ENCODE measurements at places on chromosomes 6 and 20. TPM values are rescaled to one million over a fixed set of nuclear protein-coding genes. Genes with fewer than 3 reads are reported as not detected.

The SLC44A4 gene
- 0.07 TPM for polyA plus RNA-seq

- DNase-seq = no peak
Measured at GRCh38 chr20:22954661-22955060, 80.5 kb upstream of the SSTR4 start.

The SLC4A11 gene
- polyA plus RNA-seq = 0.94 TPM

DNA sequence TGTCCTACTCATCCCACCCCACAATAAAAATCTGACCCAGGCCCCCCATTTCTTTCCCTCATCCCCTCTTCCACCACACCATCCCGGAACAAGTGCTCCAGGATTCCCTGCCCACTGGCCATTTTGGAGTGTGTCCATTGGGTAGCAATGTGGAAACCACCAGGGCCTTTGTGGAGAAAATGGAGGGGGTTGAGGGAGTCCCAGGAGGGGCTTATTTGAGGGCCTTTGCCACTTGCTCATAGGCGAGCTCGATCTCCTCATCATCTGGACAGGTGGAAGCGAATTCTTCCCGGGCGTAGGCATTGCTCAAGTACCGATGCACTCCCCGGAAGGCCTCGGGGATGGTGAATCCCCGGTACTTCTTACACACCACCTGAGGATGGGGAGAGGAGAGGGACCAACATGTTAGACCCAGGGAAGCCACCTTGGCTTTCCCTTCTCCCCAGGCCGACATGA lies 1.6 kb upstream of the DDAH2 start:
- DNase-seq = no peak

The ZSCAN23 gene
- polyA plus RNA-seq = 2.3 TPM

DNA sequence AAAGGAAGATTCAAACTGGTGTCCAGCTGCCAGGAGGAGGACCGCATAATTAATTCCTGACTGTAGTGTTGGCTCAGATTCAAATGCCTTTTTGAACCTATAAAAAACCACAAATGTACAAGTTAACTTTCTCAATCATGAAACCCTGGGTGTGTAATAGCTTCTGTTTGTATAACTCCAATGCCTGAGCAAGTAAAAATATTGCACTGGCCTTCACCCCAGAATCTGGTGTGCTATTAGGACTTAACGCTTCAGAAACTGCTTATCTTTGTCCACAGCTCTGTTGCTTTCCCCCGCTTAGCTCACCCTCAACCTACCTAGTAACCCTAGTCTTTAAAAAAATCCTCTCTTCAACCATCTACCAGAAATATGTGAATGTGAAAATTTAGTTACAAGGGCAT lies 119.1 kb upstream of the MAP7 start:
- DNase-seq = peak; percentile 63

DNA sequence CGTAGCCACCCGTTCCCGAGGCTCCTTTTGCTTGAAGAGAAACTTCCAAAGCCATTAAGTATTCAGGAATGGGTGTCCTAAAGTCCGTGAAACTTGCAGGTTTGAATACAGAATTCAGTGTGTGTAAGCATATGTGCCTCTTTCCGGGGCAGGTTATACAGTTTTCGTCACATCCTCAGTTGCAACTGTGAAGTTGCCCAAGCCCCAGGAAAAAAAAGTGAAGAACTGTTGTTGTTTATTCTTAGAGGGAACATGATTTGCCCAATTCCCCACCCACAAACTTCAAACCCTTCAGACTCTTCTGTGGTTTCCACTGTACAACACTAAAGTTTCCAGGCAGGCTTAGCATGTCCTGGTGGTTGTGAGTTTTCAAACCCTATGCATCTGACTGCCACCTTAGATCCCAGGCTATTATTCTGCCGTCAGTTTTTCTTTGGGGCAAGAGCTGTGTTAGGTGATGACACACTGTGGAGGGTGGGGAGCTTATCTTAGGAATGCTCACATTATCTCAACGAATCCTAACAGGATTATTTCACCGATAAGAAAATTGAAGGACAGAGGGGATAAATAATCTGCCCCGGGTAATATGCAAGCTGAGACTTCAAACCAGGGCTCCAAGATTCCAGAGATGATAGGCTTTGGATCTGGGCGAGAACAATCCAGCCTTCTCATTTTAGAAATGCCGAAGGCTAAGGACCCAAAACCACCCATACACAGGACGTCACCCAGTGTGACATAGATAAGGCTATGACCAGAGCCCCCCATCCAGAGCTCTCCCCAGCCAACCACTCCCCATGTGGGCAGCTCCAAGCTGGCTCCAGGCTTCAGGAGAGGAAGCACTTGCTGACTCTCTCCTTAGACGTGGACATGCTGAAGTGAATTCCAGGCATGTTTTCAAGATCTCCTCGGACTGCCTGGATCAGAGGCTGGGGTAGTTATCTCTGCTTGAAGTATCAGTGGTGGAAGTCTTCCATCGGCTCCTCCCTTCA lies 81.7 kb upstream of the AFDN start:
- DNase-seq = no peak

- no peak for DNase-seq
Measured at GRCh38 chr6:136608991-136609390, 58.8 kb upstream of the MAP7 start.

GRCh38 chr20:33499355-33499754 lies 9.5 kb downstream of the CBFA2T2 start:
- DNase-seq = no peak

DNA sequence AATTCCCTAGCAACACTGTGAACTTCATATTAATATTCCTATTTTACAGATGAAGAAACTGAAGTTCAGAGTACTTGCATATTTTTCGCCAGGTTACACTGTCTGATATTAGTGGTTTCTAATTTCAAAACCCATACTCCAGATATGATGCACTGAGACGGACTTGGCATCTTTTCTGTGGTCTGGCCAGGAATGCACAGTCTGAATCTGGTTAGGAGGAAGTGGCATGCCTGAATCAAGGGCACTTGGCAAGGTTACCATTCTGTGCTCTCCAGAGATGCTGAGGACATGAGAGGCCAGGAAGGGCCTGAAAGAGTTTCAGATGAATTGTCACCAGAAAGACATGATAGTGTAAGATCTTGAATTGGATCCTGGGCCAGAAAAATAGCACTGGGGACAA lies 150.1 kb downstream of the HAO1 start:
- no peak for DNase-seq

DNA sequence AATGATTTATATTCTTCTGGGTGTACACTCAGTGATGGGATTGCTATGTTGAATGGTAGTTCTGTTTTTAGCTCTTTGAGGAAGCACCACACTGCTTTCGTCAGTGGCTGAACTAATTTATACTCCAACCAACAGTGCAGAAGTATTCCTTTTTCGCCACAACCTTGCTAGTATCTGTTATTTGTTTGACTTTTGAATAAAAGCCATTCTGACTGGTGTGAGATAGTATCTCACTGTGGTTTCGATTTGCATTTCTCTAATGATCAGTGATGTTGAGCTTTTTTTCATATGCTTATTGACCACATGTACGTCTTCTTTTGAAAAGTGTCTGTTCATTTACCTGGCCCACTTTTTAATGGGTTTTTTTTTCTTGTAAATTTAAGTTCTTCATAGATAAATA lies 583.8 kb upstream of the ARID1B start:
- DNase-seq = no peak

GRCh38 chr6:126913651-126914050 lies 204.8 kb upstream of the RSPO3 start:
- DNase-seq = no peak

The NELFE gene
- polyA plus RNA-seq = 70.5 TPM

GRCh38 chr6:106591111-106591825 lies 38.0 kb downstream of the RTN4IP1 start:
- DNase-seq = peak; percentile 63

DNA sequence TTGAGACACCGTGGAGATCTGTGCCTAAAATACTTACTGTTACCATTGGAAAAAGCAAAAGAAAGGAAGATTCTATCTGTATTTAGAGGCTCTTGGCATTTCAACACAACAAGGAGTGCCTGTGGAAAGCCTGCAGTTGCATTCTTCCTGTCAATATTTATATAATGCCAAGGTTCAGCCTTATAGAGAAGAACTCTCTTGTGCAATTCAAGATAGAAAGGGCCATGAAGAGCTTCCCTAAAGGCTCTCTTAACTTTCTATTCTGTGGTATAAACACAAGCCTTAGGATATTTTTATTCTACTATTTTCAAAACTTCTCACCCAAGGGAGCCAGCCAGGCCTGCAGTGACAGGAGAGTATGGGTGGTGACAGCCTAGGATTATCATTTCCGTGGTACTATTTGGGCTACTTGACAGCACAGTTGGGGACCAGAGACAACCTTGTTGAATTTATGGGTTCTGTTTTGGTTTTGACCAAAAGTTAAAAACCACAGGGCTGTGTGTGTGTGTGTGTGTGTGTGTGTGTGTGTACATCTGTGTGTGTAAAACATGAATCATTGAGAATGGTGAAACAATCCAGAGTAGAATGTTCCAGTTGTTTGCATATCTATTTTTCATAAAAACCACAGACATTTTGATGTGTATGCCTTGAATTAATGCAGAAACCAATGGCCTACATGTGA lies 700.9 kb upstream of the SLC35B3 start:
- no peak for DNase-seq

The CST4 gene
- polyA plus RNA-seq = not detected

DNA sequence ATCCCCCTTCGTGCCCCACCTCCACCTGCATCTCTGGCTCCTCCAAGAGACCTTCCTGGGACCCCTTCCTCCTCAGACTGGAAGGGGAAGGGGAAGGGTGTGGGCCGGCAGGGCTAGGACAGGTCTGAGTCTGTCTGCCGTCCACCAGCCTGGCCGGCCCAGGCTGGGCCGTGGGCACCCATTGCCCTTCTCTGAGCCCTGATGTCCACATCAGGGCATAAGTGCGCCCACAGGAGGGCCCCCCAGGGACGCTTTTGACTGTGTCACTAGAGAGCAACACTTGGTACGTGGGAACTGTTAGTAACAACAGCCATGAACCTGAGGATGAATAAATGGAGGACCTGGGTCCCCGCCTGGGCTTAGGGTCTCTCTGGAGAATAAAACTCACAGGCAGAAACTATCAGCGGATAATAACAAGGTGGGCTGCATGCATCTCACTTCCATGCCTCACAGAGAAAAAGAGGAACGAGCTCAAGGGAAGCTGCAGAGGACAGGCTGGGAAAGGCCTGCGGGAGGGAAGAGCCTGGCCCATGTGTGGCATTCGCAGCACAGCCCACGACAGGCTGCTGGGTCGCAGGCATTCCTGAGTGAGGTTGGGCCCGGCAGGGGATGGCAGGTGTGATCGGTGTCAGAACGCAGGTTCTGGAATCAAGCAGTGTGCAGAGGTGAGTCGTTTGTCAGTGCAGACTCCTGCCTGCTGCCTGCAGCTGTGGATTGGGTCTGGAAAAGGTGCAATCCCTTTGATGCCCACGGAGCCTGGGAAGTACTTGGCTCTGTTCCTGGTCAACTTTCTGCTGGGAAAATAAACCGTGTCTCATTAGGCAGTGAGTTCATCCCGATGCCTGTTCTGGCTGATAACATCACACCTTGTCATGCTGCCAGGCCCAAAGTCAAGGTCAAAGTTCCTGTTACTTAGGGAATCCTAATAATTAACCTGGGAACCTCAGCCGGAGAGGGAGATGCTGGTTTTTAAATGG lies 60.9 kb downstream of the BCAS4 start:
- DNase-seq = no peak

- no peak for DNase-seq
Measured at GRCh38 chr6:100845676-100846075, 35.5 kb downstream of the ASCC3 start.

DNA sequence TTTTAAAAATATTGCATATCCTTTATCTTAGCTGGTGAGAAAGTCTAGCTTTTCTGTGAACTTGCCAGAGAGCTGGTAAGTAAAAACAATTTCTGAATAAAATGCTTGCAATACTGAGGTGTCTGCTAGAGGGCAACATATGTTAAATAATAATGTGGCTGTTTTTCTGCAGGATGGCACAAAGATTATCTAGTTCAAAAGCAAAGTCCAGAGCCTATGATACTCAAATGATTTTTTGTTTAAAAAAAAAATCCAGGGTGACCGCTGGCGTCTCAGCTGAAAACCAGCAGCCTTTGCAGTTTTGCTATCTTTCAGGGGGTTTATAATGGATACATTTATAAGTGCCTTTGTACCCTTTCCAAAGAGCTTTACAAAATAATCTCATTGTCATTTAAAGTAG lies 194.9 kb downstream of the PHACTR1 start:
- DNase-seq = peak; percentile 10

- DNase-seq = no peak
Measured at GRCh38 chr6:13368079-13368730, 39.9 kb upstream of the TBC1D7 start.

The CCM2L gene
- not detected for polyA plus RNA-seq

The TDRD6 gene
- polyA plus RNA-seq = not detected

- no peak for DNase-seq
Measured at GRCh38 chr6:104711371-104711770, 148.3 kb downstream of the HACE1 start.

The TCP11 gene
- 0.13 TPM for polyA plus RNA-seq

GRCh38 chr6:113762641-113763040 lies 94.5 kb upstream of the MARCKS start:
- DNase-seq = no peak

- peak; percentile 54 for DNase-seq
Measured at GRCh38 chr6:161439093-161439492, 165.2 kb upstream of the AGPAT4 start.

The HSPA12B gene
- polyA plus RNA-seq = not detected

DNA sequence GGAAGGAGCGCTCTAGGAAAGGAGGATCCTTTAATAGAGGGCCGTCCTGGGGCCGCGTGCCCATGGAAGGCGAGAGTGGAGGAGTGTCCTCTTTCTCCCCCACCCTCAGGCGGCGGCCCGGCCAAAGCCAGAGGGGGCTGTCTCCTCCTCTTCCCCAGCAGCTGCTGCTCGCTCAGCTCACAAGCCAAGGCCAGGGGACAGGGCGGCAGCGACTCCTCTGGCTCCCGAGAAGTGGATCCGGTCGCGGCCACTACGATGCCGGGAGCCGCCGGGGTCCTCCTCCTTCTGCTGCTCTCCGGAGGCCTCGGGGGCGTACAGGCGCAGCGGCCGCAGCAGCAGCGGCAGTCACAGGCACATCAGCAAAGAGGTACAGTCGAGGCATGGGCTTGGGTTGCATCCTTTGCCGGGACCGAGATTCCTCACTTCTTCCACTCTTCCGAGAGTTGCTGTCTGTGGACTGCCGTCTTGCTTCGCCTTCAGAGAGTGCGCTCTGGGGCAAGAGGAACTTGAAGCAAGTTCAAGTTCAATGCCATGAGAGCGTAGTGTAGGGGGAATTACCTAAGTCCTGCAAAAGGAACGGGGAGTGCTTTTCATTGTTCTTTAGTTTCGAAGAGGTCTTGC lies at the start of gene LAMA2:
LAMA2 (plus strand) TSS at position 148 of the 621 bp plus-strand sequence; CDS start at position 256, 108 bp downstream.
- DNase-seq = peak; percentile 43

GRCh38 chr6:146814148-146814750 lies 215.5 kb downstream of the ADGB start:
- DNase-seq = no peak

GRCh38 chr6:166488076-166488685 lies 98.3 kb downstream of the RAMACL start:
- no peak for DNase-seq

The OPRM1 gene
- polyA plus RNA-seq = not detected

GRCh38 chr20:37954190-37954589 lies 51.3 kb downstream of the VSTM2L start:
- no peak for DNase-seq

- DNase-seq = no peak
Measured at GRCh38 chr6:100271625-100272024, 193.1 kb downstream of the SIM1 start.

- no peak for DNase-seq
Measured at GRCh38 chr20:57782631-57783041, 72.8 kb upstream of the PMEPA1 start.
